ENCODE measurements at places on chromosomes 12 and 14.

DNA sequence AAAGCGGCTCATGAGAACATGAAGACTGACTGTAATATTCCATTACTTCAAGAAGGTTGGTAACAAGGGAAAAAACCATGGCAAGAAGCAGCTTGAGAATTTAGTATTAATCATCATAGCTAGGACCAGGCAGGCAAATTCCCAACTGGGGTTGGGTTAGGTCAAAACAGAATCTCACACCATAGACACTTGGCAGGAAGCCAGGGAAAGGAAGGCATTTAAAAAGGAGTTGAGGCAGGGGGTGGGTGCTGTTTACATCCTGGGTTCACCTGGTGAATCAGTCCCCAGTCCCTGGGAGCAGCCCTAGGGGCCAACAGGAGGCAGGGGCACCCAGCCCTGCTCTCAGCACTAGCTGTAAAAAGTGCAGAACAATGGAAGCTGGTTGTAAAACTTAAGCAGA is 108.6 kb downstream of the EGLN3 start:
- DNase-seq = no peak

DNA sequence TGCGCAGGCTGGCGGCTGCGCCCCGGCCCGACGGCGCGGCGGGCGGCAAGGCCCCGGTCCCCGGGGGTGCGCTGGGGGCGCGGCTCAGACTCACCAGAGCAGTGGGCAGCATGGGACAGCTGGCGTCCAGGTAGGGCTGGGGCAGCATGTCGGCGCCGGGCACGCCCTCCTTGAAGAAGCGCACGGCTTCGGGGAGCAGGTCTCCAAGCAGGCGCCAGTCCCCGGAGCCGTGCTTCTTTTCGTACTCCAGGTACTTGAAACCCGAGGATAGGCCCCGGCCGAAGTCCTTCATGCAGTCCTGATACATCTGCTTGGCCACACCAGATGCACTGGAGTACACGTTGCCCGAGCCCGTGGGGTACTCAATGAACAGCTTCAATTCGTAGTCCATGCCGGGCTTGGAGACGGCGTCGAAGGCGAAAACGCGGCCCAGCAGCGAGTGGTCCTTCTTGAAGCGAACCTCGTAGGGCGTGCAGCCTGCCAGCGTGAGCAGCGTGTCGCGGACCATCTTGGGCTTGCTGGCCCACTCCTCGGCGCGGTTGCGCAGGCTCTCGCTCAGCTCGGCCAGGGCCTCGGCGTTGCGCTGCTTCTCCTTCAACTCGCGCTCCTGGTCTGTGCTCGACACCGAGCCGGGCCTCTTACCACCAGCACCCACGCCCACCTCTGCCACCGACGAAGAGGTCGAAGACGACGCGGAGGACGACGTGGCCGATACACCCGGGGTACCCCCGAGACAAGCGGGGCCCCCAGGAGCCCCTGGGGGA is 2.2 kb downstream of the IRF2BPL start:
- DNase-seq = no peak

GRCh38 chr12:34296143-34297041 is 274.1 kb downstream of the ALG10 start:
- DNase-seq = no peak

- no peak for DNase-seq
These were observed 26.5 kb downstream of the MANSC1 start for GRCh38 chr12:12323591-12323990.

- DNase-seq = no peak
These were observed 82.0 kb downstream of the PRICKLE1 start for GRCh38 chr12:42507565-42507964.

DNA sequence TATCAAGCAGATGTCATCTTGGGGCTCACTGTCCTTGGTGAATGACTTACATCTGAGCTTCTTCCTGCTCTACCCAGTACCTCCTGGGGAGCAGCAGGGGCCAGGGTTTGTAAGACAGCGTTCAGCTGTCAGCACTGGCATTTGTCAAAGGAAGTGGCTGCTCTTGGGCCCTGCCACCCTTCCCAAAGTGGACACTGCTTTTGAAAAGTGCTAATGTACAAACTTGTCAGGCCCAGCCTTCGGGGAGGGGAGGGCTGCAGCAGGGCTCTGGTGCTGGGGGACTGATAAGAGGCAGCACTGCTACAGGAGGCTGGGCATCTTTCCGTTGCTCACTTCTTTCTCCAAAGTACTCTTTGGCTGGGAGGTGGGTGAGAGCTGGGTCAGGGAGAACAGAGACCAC is 59.8 kb upstream of the RBM19 start:
- no peak for DNase-seq

DNA sequence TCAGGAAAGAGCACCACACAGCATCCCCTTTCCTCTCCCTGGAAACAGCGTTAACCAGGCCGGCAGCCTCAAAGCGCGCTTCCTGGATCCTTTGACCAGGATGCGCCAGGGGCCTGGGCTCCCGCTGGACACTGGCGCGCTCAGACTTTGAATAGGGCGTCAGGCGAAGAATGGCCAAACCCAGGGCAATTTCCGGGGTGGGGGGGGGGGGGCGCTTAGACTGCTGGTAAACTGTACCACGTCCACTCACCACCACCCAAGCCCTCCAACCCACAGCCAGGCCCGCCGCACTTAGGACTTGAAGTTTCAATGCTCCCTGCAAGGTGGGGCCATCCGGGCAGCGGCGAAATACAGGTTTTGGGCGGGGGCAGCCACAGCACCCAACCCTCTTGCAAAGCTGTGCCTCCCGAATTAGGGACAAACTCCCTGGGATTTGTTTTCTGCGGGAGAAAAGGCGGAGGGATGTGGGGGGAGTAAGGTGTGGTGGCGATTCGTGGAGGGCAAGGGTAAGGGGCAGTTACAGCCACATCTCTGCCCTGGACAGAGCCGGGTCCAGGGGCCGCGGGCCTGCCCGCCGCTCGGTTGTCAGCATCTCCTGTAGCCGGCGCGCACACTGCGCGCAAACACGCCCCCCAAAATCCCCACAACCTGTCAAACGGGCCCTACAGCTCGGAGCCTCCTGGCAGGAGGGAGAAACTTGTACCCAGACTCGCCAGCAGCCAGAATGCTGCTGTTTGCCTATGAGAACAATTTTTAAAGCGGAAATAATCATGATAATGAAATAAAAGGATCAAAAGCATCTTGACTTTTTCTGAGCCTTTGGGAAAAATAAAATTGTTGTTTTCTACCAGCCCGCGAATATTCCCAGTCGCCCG is 958 bp downstream of the RTN1 start:
- no peak for DNase-seq

DNA sequence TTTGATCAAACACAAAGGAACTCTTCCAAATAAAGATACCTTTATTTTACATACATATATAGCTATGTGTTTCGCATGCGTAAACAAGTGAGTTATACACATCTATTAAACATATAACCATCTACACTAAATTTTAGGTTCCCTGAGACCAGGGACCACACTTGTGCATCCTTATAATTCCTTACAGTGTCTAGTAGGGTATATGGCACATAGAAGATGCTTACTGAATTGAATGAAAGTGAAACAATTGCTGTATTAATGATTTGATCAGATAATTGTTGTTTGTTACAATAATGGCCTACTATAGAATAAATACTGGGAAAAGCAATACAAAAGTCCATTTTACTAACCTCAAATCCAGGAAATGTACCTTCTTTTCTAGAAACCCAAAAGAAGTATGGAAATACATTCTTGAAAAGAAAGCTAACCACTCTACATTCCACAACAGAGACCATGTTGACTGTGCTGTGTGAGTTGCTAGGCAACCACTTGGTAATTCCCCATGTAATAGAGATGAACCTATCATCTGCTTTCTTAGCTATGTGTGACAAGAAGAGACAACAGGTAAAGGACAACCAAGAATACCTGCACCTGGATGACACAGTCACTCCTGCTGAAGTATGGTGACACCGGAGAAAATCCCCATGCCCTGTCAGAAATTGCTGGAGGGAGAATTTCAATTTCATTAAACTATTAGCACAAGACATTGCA is 11.9 kb upstream of the CIPC start:
- DNase-seq = no peak

- no peak for DNase-seq
These were observed 249.1 kb downstream of the AKAP6 start for GRCh38 chr14:32578181-32578580.

GRCh38 chr14:28754209-28754985 is 12.2 kb upstream of the FOXG1 start:
- no peak for DNase-seq

DNA sequence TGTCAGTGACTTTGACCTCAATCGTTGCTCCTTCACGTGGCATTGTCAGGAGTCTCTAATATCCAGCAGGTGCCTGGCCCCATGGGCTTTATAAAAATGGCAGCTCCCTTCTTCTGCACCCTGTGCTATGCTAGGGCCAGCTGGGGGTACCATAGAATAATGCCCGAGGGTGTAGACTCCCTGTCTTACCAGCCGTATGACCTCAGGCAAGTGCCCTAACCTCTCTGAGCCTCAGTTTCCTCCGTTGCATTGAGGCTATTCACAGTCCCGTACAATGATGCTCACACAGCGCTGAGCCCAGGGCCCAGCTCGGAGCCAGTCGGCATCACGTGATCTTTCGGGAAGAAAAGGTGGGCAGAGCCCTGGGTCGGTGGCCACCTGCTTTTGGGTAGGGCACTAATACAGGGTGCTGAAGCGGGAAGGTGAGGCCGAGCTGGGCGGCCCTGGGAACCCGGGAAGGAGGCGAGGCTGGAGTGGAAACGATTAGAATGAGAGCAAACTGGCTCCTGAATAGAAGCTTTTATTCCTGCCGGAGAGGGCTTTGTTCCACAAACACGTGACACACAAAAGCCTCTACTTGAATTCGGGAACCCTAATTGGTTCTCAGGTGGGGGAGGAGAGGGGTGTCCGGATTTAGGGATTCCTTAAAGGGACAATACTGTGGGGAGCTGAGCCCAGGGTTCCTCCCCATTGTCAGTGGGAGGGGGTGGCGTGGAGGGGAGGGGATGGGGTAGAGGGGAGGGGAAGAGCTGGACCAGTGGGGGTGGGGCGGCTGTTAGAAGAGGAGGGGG is 19.9 kb upstream of the MSI1 start:
- no peak for DNase-seq

DNA sequence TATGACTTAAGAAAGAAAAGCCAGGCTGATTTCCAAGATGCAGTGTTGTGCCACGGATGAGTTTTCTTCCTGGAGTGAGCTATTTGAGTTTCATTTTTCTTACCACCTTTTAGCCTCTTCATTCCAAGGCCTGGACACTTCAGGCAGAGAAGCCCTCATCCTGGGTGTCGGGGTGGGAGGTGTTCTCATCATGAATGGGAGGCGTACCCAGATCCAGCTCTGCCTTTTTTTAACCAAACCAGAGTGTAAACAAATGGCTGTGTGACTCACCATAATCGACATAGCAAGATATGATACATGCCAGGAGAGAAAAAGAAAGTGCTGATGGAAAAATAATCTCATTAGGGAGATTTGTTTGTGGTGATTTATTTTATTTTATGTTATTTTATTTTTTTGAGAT is 79.9 kb downstream of the ARF6 start:
- DNase-seq = no peak

DNA sequence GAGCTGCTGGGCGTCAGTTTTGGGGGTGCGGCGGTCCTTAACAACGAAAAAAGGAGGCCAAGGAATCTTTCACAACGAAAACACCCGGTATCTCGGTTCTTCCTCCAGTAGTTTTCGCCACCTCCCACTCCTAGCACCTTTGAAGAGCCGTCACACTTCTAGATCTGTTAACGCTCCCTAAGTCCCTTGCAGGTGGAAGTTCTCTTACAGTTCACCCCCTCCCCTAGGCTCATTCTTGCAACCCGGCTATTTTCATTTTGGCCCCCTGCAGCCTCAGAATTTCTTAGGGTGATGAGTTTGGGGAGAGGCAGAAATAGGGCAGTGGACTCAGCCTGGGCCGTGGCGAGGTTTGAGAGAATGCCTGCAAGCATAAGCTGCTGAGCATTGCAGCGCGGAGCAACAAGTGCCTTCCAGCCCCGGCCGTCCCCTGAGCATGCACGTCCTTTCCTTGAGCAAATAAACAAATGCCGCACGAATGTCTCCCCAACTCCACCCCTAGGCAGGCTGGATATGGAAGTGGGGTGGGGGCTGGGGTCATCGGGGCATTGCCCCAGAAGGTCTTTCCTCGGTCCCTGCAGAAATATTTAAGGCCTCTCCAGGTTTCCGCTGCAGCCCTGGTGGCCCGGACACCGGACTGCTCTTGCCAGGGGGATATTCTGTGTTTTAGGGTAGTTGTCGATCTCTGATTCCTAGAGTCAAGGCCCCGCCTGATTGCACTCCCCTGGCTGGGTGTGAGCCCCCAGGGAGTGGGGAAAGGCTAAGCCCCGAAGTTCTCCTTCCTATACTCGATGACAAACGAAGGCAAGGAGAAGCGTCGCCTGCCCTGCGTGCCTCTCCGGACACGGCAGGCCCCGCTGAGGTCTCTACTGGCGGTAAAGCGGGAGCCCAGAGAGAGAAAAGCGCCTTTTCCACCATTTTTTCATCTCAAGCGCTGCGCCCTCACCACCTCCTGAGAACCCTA is 1.6 kb downstream of the RFX4 start:
- no peak for DNase-seq

- no peak for DNase-seq
These were observed 9.5 kb downstream of the CEP290 start for GRCh38 chr12:88132392-88132791.

GRCh38 chr12:30740274-30740673 is 14.5 kb downstream of the CAPRIN2 start:
- no peak for DNase-seq

- DNase-seq = no peak
These were observed 11.9 kb downstream of the SPPL3 start for GRCh38 chr12:120892265-120892664.

DNA sequence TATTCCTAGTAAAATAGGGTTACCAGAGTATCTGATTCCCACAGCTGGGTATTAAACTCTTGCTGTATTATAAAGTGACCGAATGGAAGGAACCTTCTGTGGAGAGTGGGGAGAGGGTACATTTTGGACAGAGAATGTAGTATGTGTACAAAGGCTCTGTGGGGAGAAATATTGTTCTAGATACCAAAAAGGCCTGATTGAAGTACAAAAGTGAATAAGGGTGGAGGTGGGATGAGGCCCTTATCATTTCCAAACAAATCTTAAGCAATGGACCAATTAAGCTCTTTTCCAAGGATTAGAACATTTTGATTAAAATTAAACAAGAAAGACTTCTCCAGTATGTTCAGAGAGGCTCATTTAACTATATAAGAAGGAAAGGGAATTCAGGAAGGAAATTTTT is 20.4 kb downstream of the EID3 start:
- no peak for DNase-seq

GRCh38 chr12:74526535-74526934 is 11.1 kb upstream of the ATXN7L3B start:
- no peak for DNase-seq

GRCh38 chr12:19489168-19489567 is 49.9 kb downstream of the AEBP2 start:
- DNase-seq = no peak

GRCh38 chr12:52156757-52157565 is 34.9 kb downstream of the KRT80 start:
- DNase-seq = no peak

DNA sequence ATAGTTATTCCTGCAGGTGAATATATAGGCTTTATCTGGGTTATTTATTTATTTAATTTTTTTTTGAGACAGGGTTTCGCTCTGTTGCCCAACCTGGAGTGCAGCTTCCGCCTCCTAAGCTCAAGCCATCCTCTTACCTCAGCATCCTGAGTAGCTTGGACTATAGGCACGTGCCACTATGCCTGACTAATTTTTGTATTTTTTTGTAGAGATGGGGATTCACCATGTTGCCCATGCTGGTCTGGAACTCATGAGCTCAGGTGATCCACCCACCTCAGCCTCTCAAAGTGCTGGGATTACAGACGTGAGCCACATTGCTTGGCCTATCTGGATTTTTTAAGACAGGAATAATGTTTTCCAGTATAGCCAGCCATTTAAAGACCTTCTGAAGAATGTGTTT is 2.0 kb downstream of the RAN start:
- DNase-seq = no peak

GRCh38 chr12:93524386-93525133 is 47.9 kb upstream of the SOCS2 start:
- no peak for DNase-seq

Data from brain pericyte (primary cell).